ENCODE measurements at places on chromosomes 7 and 10.

- no peak for DNase-seq
Measured at GRCh38 chr10:42975558-42976340, 101.1 kb upstream of the RET start.

GRCh38 chr7:55469271-55469681, 103.0 kb downstream of the VOPP1 start:
- DNase-seq: no peak

GRCh38 chr7:27759491-27759890, 19.5 kb downstream of the TAX1BP1 start:
- no peak for DNase-seq

DNA sequence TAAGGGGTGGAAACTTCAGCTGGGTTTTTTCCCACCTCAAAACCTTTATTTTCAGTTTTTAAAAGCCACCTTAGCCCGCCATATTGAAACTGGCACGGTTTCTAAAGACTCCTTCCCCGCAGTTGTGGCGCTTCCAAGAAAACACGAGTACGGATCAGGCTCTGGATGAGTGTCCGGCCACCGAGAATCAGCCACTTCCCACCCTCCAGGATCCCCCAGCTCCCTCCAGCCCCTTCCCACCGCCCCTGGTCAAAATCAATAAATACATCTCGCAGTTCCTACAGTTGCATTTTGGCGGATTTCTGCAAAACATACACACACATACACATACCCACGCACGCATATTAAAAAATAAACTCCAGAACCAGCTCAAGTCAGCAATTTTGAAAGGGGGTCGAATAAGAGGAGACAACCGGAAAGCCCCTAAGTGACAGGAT, 1.1 kb downstream of the SFMBT2 start:
- no peak for DNase-seq

GRCh38 chr7:151793991-151794507, 82.9 kb downstream of the PRKAG2 start:
- no peak for DNase-seq

DNA sequence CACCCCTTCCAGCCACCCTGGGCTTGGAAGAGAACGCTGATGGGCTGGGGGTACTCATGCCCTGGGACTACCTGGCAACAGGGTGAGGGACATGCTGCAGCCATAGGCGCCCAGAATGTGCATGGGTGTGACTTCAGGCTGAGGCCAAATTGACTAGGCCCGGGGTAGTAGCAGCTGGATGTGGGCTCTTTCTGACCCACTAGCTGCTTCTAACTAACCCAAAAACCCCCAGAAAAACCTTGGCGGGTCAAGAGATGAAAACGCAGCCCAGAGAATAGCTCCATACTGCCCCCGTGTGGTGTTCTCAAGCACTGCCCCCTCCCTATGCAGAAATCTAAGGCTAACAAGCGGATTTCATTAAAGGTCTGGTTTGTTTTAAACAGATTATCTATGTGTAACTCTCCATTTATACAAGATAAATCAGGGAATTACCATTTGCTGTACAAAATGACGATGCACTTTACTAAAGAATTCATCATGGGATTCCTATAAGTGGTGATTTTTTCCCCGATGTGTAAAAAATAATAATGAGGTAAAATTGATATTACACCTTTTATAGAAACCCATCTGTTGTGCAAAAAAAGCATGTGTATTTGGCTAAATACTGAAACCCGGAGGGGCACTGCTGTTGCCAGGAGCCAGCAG, 4.2 kb downstream of the SMARCD3 start:
- DNase-seq: no peak

DNA sequence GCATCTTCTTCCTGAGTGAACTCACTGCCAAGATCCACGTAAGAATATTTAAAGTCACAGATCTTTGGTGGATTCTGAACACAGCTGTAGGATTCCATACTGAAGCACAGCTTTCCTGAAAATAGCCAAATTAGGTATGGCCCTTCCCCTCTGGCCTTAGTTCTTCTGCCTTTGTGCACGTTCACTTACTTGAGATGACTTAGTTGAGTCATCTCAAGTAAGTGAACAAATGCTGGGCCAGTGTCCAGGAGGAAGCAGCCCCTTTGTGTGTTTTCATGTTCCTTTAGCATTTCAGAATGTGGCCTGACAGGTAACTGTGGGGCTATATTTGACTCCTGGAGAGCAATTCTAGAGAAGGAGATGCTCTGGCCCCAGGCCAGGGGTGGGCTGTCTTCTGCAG, 51.5 kb downstream of the CCNY start:
- no peak for DNase-seq

GRCh38 chr7:158272509-158273137, 315.0 kb downstream of the PTPRN2 start:
- DNase-seq: no peak

- DNase-seq: no peak
Measured at GRCh38 chr10:6400331-6400730, 179.7 kb downstream of the PRKCQ start.

DNA sequence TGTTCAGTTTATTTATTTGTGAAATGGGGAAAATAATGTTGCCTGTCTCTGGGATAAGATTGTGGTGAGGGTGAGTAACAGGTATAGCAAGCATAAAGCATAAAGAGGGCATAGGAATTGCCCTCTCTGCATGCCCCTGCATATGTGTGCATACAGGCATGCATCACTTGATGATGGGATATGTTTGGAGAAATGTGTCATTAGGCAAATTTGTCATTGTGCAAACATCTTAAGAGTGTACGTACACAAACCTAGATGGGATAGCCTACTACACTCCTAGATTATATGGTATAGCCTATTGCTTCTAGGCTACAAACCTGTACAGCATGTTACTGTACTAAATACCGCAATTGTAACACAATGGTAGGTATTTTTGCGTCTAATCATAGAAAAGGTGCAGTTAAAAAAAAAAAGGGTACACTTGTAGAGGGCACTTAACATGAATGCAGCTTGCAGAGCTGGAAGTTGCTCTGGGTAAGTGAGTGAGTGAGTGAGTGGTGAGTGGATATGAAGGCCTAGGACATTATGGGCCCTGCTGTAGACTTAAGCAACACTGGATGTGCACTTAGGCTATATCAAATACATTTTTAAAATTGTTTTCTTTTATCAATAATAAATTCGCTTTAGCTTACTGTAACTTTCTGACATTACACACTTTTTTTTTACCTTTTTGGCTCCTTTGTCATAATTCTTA, 386.5 kb upstream of the ANKRD30A start:
- DNase-seq: no peak

DNA sequence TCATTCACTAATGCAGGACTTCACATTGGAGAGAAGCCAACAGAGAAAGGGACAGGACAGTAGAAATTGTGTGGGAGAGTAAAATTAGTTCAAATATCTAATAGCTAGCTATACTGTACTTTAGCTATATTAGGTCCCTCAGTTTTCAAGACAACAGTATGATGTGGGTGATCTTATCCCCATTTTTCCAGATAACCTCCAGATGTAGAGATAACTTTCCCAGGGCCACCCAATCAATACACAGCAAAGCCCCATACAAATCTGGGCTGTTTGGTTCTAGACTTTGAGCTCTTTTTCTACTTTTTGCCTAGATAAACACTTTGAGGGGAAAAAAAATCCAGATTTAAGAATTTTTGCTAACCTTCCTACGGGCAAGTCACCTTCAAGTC, 482 bp upstream of the CLDN12 start:
- no peak for DNase-seq

- no peak for DNase-seq
Measured at GRCh38 chr7:85525676-85526075, 338.8 kb upstream of the SEMA3D start.

DNA sequence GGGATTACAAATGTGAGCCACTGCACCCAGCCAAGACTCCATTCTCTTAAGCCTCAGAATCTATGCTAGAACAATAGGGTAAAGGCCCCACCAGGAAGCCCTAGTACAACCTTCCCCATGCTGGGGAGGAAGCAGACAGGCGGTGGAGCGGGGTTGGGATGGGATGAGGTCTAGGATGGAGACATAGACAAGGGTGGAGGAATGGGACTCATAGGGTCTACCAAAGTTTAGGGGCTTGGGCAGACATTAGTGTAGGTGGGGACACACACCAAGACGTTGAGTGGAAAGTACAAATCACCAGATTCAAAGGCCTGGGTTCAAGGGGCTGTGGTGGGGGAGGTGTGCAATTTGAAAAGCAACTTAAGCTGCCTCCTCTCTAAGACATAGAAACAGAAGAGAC, 19.3 kb downstream of the PRSS2 start:
- DNase-seq: no peak

Measured in left kidney (tissue), 8 donors.